NB4 (cell line): ENCODE measurements at places on chromosomes 7 and 10.

GRCh38 chr10:17586821-17587234 lies 30.3 kb downstream of the HACD1 start:
- peak; percentile 55 for DNase-seq

- no peak for DNase-seq
Measured at GRCh38 chr10:70378122-70378521, 4.3 kb downstream of the LRRC20 start.

- DNase-seq, result no peak
Measured at GRCh38 chr7:55107946-55108345, 89.1 kb downstream of the EGFR start.

GRCh38 chr10:541750-542371 lies 147.6 kb downstream of the DIP2C start:
- no peak for DNase-seq

GRCh38 chr7:110442381-110442837 lies 648.5 kb upstream of the LRRN3 start:
- peak; percentile 67 for DNase-seq

DNA sequence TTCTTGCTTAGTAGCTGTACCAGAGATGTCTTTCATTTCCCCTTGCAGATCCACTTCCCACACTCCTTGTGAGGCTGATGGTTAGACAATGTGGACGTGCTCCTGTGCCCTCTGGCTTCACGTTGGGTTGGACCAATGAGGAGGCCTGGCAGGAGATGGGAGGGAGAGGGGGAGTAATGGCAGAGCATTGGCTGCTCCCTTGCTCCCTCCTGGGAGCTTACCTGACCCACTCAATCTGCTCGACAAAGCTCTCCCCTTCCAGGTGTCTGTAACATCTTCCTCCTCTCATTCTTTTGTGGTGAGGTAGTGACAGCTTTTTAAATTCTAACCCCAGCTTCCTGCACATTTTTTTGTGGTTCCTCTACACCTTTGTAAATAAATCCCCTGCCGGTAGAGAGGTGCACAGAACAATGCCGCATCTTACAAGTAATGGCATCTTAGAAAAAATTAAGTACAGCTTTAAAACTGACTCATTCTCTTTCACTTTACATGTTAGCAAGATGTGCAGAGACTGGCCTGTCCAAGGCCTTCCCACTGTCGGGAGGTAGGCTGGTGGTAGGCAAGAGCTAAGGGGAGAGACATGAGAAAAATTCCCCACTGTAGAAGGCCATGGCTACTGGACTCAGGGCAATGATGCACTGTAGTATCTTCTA lies 134.3 kb downstream of the HTR7 start:
- no peak for DNase-seq

- DNase-seq, result no peak
Measured at GRCh38 chr7:55252386-55252785, 112.8 kb upstream of the LANCL2 start.

- DNase-seq, result no peak
Measured at GRCh38 chr10:114328874-114329273, 75.4 kb downstream of the AFAP1L2 start.

DNA sequence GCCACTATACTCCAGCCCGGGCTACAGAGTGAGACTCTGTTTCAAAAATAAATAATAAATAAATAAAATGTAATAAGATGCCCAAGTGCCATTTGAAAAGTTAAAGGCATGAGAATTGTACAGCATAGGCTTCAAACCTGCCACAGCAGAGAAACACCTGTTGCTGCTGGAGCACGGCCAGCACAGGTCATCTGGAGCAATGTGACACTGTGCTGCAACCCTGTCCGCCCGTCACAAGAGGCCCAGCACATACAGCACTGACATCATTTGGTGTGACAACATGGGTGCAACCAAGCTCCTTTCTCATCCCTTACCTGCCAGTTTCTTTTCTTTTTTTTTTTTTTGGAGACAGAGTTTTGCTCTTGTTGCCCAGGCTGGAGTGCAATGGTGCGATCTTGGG lies 1.3 kb downstream of the RFC2 start:
- no peak for DNase-seq

- DNase-seq, result peak; percentile 29
Measured at GRCh38 chr7:134016223-134016941, 110.8 kb upstream of the LRGUK start.

GRCh38 chr10:133388973-133389818 lies 4.8 kb upstream of the MTG1 start:
- peak; percentile 80 for DNase-seq

DNA sequence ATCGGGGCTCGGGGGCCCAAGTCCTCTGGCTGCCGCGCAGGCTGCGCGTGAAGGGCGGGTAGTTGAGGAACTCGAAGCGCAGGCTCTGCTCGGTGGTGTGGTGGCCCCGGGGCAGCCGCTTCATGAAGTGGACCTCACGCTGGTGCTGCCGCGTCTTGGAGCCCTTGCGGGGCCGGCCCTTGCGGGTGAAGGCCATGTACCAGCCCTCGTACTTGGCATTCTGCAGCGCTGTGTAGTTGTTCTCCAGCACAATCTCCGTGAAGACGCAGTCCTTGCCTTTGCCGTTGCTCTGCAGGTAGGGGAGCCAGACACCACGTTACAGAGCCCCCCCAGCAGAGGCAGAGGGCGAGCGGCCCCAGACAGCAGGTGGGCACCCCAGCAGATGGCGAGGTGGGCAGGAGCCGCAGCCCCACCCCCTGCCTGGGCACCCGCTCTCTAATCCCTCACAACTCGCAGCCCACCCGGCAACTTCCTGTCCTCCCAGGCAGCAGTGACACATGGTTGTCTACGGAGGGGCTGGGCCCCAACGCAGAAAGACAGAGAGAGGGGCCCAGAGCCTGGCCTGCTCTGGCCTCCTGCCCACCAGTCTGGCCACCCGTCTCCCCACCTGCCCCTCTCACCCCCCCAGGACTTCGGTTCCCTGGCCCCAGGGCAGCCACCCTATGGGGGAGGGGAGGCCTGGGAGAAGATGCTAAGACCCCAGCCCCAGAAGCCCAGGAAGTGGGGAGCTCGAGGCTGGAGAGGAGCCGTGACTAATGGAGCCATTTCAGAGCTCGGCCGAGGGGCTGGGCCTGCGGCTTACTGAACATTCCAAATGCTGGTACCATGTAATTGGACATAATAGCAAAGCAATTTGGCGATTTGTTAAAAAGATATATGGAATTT lies 5.3 kb downstream of the FGF8 start:
- no peak for DNase-seq

GRCh38 chr10:17026686-17027485 lies 102.7 kb downstream of the CUBN start:
- no peak for DNase-seq

- DNase-seq, result no peak
Measured at GRCh38 chr10:76868098-76868977, 769.3 kb downstream of the KCNMA1 start.

GRCh38 chr10:43376046-43376635 lies 4.7 kb downstream of the FXYD4 start:
- no peak for DNase-seq

GRCh38 chr7:102220960-102221800 lies 65.5 kb upstream of the SH2B2 start:
- no peak for DNase-seq

- DNase-seq, result no peak
Measured at GRCh38 chr7:16619979-16620408, 25.6 kb downstream of the ANKMY2 start.

DNA sequence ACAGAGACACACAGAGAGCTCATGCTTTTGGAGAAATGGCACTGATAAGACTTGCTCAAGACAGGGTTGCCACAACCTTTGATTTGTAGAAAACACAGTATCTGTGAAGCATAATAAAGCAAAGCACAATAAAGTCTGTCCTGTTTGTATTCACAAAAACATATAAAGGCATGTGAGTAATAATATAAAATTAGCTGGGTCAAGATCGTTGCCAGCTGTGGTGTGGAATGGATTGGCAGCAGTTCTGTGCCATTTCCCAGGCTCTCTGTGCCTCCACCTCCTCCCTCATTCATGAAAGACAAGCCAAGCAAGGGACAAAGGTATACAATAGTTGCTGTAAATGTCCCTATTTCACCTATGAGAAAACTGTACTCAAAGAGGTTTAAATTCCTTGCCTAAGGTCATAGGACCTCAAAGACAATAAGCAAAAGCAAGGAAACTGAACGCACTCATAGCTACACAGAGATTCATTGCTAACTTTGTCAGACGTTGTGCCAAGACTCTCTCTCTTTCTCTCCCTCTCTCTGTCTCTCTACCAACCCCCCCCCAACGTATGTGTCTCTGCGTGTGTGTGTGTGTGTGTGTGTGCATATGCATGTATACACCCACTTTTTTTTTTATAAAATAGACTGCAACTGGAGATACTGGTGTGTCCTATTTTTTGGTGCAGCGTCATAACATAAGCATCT lies 31.8 kb downstream of the CHST3 start:
- no peak for DNase-seq

GRCh38 chr10:8279598-8279997 lies 225.1 kb downstream of the GATA3 start:
- DNase-seq, result no peak

DNA sequence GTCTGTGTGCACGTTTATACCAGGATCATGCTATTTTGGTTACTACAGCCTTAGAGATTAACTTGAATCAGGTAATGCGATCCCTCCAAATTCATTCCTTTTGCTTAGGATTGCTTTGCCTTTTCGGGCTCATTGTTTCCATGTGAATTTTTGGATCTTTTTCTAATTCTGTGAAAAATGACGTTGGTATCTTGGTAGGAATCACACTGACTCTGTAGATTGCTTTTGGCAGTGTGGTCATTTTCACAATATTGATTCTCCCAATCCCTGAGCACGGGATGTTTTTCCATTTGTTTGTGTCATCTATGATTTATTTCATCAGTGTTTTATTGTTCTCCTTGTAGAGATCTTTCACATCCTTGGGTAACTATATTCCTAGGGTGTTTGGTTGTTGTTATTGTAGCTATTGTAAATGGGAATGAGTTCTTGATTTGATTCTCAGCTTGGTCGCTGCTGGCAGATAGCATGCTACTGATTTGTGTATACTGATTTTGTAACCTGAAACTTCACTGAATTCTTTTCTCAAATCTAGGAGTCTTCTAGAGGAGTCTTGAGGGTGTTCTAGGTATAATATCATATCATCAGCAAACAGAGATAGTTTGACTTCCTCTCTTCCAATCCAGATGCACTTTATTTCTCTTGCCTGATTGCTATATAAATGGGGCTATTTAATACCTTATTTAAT lies 18.2 kb downstream of the SNX8 start:
- no peak for DNase-seq

DNA sequence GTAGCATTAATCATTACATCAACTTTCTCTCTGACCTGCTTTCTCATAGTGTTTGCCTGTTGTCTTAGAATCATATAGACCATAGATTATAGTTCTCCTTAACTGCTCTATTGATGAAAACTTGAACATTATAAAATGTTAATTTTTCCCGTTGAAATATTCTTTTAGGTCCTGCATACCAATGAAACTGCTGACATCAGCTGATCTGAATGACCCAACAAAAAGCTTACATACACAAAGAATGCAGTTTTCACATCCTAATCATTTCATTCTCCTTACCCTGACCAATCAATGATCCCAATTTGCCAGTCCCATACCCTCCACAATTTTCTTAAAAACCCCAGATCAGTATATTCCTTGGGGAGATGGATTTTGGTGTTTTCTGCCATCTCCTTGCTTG lies 302.9 kb upstream of the MBL2 start:
- no peak for DNase-seq

DNA sequence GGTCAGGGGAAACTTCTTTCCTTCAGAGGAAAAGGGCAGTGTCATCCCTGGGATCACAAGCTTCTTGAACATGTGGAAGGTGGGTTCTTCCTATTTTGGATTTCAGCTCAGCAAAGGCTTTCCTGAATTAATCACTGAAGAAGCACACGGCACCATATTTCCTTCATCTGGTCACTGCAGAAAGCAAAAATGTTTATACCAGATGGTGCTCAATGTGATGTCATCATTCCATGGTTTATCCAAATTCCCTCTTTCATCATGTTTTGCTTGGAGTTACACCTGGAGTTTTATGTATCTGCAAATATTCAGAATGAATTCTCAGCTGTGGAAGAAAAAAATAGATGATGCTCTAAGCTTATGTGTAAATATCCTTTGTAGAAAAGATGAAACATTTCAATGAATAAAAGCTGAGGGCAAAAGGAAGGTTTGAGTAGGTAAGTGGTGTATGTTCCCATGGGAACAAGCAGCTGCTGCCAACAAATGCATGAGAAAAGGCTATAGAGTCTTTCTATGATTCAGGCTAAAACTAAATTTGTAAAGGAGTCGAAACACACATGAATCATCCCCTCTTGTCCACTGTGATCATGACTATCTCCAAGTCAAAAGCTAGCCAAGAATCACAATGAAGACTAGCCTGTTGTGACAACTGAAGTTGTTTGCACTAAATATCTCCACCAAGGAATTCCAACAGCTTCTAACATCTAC lies 26.9 kb upstream of the BPGM start:
- DNase-seq, result no peak

- no peak for DNase-seq
Measured at GRCh38 chr7:20331910-20332813, 1.5 kb downstream of the ITGB8 start.

- no peak for DNase-seq
Measured at GRCh38 chr7:137944168-137944567, 57.7 kb downstream of the CREB3L2 start.

- no peak for DNase-seq
Measured at GRCh38 chr10:43846968-43847367, 198.3 kb upstream of the ZNF32 start.

DNA sequence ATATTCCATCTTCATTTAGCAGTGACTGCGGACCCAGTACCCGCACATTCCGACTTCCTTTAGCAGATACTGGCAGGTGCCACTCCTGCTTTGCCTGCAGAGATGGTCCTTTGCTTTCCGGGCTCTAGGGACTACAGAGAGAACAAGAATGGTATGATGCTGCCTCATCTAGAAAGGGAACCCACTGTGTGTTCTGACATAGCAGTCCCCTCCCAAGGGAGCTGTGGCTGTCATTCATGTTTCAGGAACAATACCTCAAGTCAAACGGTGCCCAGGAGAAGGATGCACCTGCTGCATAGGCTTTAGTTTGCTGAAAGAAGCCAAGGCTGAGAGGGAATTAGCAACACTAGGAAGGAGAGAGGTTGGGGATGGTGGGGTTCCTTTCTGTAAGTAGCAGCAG lies 15.9 kb upstream of the TMEM72 start:
- DNase-seq, result no peak

DNA sequence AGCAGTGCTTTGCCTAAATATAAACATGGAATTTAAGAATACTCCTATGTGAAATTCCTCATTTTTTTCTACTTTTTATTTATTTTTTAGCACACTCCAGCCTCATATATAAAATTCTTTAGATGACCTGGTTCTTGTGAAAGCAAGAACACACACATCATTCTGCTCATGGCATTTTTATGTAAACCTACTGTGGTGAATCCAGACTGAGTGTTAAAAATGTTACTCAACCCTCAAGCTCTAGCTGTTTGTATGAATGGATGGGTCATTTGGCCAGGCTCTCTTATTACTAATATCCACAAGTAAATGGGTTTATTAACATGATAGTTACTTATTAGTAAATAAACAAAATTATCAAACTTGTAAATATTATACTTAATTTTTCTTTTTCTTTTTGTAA lies 551.7 kb upstream of the LRRN3 start:
- DNase-seq, result no peak
